Activated CD8-positive, alpha-beta T cell treated with anti-CD3 and anti-CD28 coated beads for 36 hours (primary cell): ENCODE measurements at places on chromosomes 12 and 14.

GRCh38 chr12:92337128-92337527 is 191.5 kb upstream of the BTG1 start:
- H3K27me3 ChIP-seq, result no peaks in the 10 kb centered on the region
- DNase-seq, result no peak
- H3K4me3 ChIP-seq, result no peak overlapping the region
- H3K36me3 ChIP-seq, result no peaks in the 10 kb centered on the region

GRCh38 chr12:106889326-106889725 is 66.4 kb upstream of the TMEM263 start:
- H3K27ac ChIP-seq, result no peak overlapping the region
- no peak overlapping the region for H3K4me3 ChIP-seq

GRCh38 chr12:56999456-56999855 is 6.9 kb downstream of the ZBTB39 start:
- no peaks in the 10 kb centered on the region for H3K27me3 ChIP-seq
- no peak for DNase-seq
- peaks cover 49% of the 10 kb centered on the region for H3K36me3 ChIP-seq
- H3K27ac ChIP-seq, result no peak overlapping the region

DNA sequence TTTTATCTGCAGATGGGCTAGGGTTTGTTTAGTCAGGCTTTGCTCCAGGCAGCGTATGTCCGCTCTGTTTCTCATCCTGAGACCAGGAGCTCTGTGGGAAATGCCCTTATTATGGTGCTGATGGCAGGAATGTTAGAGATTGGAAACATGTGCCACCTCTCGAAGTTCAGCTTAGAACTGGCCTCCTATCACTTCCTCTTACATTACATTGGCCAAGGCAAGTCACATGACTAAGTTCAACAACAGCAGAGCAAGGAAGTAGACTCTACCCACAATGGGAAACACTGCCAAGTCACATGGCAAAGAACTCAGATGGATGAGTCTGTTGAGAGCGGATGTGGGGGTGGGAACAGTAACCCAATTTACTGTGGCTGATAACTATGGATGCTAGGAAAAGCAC is 161.9 kb upstream of the WSCD2 start:
- H3K4me1 ChIP-seq, result no peaks in the 10 kb centered on the region
- no peak for DNase-seq
- peaks cover 8% of the 10 kb centered on the region for H3K27me3 ChIP-seq
- H3K36me3 ChIP-seq, result no peaks in the 10 kb centered on the region
- no peak overlapping the region for H3K4me3 ChIP-seq
- no peak overlapping the region for H3K27ac ChIP-seq

DNA sequence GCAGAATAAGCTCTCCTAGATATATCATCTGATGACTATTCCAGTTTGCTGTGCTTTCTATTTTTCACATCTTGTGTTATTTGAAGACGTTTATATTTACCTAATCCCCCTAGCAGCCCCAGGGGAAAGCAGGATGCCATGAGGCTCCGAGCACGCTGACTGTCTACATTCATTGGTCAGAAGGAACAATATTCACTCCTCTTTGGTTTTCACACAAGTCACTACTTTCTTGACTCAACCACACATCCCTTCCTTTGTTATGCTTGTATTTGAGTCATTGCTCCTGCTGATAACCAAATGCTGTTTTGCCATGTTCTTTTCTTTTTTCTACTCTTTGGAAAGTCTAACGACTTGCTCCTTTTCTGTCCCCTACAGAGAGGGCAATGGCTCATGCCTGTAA is 86.5 kb upstream of the SLC38A2 start:
- peak overlapping the region; percentile 97 for H3K27ac ChIP-seq
- H3K4me1 ChIP-seq, result peaks cover 66% of the 10 kb centered on the region
- peak overlapping the region; percentile 64 for H3K4me3 ChIP-seq
- peak; percentile 60 for DNase-seq
- no peaks in the 10 kb centered on the region for H3K27me3 ChIP-seq
- no peaks in the 10 kb centered on the region for H3K36me3 ChIP-seq

DNA sequence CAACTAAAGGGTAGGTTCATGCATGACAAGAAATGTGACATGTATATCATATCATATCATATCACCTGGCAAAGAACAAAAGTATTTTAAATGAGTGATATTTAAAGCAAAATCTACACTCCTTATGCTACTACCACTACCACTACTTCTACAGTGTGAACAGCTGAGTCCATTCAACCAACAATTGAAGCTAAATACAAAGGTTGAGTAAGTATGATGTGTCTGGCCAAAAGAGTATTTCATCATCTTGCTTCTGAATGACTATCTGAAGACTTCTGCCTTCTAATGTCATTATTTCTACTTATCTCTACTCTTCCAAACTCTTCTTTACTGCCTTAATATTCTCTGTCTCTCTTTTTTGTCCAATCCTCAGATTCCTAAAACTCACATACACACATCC is 292.6 kb upstream of the CAND1 start:
- H3K36me3 ChIP-seq, result no peaks in the 10 kb centered on the region
- no peak overlapping the region for H3K27ac ChIP-seq
- DNase-seq, result no peak
- H3K27me3 ChIP-seq, result peaks cover 8% of the 10 kb centered on the region

DNA sequence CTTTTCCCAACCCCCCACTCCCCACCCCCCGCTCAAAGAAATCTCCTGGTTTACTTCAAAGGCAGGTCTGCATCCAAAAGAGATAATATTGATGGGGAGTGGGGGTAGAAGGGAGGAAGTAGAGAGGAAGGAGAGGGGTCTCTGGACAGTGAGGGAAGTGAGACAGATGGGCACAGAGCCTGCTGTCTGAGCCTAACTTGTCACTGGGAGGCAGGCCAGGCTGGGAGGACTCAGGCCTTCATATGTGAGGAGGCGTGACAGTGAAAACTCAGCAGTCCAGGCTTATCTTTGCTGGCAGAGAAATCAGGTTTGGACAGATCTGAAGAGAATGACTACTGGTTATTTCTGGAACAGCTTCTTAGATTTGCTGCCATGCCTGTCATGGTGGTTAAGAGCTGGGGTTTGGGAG is 192.3 kb downstream of the NUAK1 start:
- no peaks in the 10 kb centered on the region for H3K36me3 ChIP-seq
- H3K4me1 ChIP-seq, result no peaks in the 10 kb centered on the region
- peaks cover 8% of the 10 kb centered on the region for H3K27me3 ChIP-seq
- DNase-seq, result no peak
- H3K4me3 ChIP-seq, result no peak overlapping the region
- H3K27ac ChIP-seq, result no peak overlapping the region

DNA sequence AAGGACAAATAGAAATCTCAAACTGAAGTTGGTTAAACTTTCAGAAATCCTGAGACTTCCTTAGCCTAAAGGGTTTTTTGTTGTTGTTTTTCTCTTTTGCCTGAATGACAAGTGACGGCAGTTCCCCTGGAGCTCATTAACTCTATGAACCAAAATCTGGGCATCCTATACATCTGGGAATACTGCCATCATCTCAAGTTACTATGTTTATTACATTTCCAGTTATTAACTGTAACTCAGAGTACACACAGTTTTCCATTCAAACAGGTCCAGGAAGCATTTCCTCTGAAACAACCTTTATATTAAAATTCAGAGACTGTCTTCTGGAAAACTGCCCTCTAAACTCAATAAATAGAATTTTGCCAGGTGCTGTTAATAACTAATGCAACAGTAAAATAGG is 55.6 kb upstream of the CDKL1 start:
- no peaks in the 10 kb centered on the region for H3K27me3 ChIP-seq
- H3K4me3 ChIP-seq, result no peak overlapping the region
- peaks cover 5% of the 10 kb centered on the region for H3K4me1 ChIP-seq
- peaks cover 43% of the 10 kb centered on the region for H3K36me3 ChIP-seq
- H3K27ac ChIP-seq, result no peak overlapping the region

DNA sequence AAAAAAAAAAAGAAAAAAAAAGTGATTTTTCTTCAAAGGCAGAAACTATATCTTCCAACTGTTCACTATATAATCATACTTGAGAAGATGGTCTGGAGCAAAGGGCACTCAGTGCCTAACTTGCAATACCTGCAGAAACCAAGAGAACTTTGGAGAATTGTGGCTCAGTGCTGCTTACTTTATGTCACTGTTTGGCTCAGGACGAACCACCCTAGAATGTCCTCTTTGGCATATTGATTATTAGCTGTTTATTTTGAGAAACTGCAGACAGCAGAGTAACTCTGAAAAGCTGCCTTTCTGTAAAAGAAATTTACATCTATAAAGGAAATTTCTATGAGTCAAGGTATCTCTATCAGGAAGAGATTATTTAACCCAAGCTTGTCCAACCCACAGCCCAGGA is 100.2 kb downstream of the BBS10 start:
- no peak overlapping the region for H3K27ac ChIP-seq
- no peak overlapping the region for H3K4me3 ChIP-seq
- no peaks in the 10 kb centered on the region for H3K36me3 ChIP-seq
- peaks cover 8% of the 10 kb centered on the region for H3K27me3 ChIP-seq
- no peak for DNase-seq

GRCh38 chr12:112564160-112564784 is 145.5 kb downstream of the PTPN11 start:
- H3K27me3 ChIP-seq, result peaks cover 5% of the 10 kb centered on the region
- DNase-seq, result no peak
- no peaks in the 10 kb centered on the region for H3K4me1 ChIP-seq

- H3K4me3 ChIP-seq, result no peak overlapping the region
- H3K27me3 ChIP-seq, result no peaks in the 10 kb centered on the region
Measured at GRCh38 chr12:51281202-51281924, 11.1 kb upstream of the SMAGP start.

DNA sequence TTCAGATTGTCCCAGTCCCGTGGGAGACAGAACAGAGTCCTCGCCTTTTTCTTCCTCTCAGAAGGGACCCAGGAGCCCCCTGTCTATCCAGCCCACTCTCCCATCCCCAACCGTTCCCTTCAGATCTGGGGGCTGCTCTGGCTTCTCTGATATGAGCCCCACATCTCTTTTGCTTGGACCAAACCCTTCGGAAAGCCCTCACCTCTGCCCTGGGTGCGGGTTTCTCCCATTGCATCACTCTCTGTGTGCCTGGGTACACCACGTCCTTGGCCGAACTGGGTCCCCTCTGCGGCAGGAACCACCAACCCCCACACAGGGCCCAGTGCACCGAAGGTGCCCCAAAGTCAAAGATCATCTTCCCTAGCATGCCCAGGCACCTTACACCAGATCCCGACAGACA is 87.8 kb downstream of the DICER1 start:
- DNase-seq, result no peak
- no peaks in the 10 kb centered on the region for H3K4me1 ChIP-seq
- no peak overlapping the region for H3K27ac ChIP-seq

DNA sequence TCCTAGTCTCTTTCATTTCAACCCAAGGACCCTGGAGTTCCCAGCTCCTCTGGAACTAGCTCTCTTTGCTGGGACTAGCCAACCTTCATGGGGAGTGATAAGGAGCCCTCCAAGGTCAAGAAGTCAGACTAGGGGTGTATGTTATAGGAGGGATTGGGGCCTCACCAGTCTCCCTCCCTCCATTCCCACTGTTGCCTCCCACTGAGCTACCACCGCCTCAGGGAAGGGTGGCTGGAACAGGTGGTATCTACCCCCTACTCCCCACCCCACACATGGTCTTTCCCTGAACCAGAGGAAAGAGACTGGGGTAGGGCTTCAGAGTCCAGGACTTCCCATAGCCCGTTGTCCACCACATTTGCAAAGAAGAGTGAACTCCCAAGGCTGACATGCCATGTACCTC is 2.4 kb downstream of the ERBB3 start:
- H3K36me3 ChIP-seq, result no peaks in the 10 kb centered on the region
- DNase-seq, result no peak
- no peak overlapping the region for H3K4me3 ChIP-seq
- no peak overlapping the region for H3K27ac ChIP-seq
- peaks cover 14% of the 10 kb centered on the region for H3K4me1 ChIP-seq

DNA sequence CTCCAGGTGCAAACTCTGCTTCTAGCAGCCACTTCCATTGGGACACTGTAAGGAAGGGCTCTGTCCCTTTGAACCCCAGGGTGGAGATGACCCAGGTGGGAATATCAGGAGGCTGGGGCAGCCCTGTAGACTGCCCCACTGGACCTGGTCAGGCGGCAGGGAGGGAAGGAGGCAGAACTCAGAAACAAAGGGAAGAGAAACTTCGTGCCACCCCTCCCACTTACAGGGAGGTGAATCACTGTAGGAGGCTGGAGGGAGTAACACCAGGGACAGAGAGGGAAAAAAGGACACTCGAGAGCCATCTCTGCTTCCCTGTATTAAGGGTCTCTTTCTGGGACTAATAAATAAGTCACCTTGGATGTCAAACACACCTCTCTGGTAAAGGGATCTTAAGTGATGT is 37.4 kb downstream of the ISCA2 start:
- no peaks in the 10 kb centered on the region for H3K36me3 ChIP-seq
- H3K4me3 ChIP-seq, result no peak overlapping the region
- no peak overlapping the region for H3K27ac ChIP-seq
- DNase-seq, result no peak
- H3K4me1 ChIP-seq, result peaks cover 2% of the 10 kb centered on the region

DNA sequence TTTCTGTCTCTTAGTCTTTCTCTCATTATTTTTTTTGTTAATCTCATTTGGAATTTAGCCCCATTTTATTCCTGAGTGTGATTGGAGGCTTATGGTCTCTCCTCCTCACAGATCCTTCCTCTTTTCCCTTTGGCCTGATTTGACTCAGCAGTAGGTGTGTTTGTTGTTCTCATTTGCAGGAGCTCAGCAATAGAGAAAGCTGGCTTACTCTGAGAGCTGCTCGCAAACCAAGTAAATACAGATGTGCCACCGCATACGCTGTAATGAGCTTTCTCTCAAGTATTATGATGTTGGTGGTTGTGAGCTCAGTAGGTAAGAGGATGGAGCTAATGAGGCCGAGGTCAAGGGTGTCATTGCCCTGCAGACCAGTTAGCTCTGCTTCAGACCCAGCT is 206.5 kb downstream of the ETV6 start:
- H3K4me3 ChIP-seq, result no peak overlapping the region
- peaks cover 23% of the 10 kb centered on the region for H3K4me1 ChIP-seq
- H3K27ac ChIP-seq, result peak overlapping the region; percentile 9

- H3K4me3 ChIP-seq, result no peak overlapping the region
- peaks cover 33% of the 10 kb centered on the region for H3K36me3 ChIP-seq
- H3K4me1 ChIP-seq, result peaks cover 51% of the 10 kb centered on the region
- peak overlapping the region; percentile 28 for H3K27ac ChIP-seq
- H3K27me3 ChIP-seq, result no peaks in the 10 kb centered on the region
Measured at GRCh38 chr14:50804181-50804721, 26.7 kb downstream of the NIN start.

DNA sequence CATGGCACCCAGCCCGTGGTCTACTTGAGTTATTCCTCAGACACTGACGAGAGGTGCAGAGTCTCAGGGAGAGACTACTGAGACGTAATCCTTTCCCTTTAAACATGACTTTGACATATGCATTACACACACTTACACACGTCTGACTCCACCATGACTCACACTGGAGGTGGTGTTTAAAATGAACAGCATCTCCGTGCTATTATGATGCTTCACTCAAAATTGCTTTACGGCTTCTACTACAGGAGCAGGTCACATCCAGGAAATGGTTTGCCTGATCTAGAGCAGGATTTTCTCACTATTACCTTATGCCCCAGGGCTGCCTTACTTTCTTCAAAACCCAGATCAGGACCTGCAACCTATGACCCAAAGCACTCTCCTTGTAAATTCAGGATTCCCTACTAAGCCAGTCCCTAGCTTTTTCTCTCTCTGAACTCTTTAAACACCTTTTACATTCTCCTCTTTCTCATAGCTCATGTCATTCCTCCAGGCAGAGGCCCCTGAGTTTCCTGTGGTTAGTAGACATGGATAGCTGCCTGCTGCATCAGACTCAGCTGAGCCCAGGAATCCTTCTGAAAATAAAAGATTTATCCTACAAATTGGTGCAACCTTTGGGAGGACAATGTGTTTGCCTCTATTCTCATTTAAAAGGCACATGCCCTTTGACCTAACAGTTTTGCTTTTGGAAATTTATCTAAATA is 31.2 kb downstream of the TMCC3 start:
- H3K4me3 ChIP-seq, result no peak overlapping the region
- no peak overlapping the region for H3K27ac ChIP-seq
- DNase-seq, result peak; percentile 30
- H3K27me3 ChIP-seq, result peaks cover 3% of the 10 kb centered on the region
- no peaks in the 10 kb centered on the region for H3K36me3 ChIP-seq
- H3K4me1 ChIP-seq, result peaks cover 24% of the 10 kb centered on the region
